ENCODE measurements at places on chromosomes 7 and 10.

DNA sequence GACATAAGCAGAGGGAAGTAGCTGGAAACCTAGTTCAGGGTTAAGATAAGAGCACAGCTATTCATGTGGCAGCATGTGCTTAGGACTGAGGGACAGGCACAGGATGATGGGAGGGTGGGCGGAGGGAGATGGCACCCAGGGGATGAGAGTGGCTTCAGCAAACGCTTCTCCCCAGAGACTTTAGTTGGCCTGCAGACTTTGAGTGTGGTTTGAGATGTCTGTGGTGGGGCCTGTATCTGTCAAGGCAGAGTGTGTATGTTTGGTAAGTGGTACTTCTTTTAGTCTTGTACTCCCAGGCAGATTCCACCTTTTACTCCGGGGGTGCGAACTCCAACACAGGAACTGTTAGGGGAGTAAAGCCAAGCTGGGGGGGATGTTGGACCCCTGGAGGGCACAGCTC lies 88.9 kb downstream of the WDFY4 start:
- no peak for DNase-seq

GRCh38 chr10:7306147-7306546 lies 104.7 kb downstream of the SFMBT2 start:
- DNase-seq, result no peak

- no peak for DNase-seq
Observed at GRCh38 chr10:92180399-92180798, 110.5 kb downstream of the CPEB3 start.

- peak; percentile 43 for DNase-seq
Observed at GRCh38 chr7:149854611-149855360, 16.6 kb downstream of the ZNF862 start.

Measured in HuH-7 (cell line).